ENCODE measurements at places on chromosomes 11 and 22.

DNA sequence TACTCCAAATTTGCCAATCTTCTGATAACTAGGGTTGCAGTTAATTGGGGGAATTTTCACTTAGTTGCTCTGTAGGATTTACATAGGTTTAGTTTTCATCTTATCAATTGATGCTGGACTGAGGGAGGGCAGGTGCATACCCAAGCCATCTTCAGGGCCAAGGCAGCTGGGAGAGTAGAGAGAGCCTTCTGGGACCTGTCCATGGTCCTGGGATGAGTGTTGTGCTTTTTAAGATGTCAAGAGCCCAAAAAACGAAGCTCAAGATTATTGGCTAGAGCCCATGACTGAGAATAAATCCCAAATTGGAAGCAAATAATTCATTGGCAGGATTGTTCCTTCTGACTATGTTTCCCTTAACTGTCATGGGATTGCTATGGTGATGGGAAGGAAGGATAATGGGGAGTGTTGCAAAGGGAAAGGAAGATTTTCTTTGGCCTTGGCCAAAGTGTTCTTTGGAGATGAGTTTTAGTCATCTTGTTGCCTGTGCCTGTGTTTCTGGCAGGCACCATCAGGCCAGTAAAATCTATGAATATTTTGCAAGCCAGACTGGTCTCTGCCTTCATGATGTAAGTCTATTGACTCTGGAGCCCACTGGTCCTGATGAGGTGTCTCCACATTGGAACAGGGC is 4.5 kb downstream of the SLC22A6 start:
- no peak overlapping the region for H3K27ac ChIP-seq
- no peak for DNase-seq
- H3K27me3 ChIP-seq, result no peaks in the 10 kb centered on the region
- H3K4me3 ChIP-seq, result no peak overlapping the region
- H3K36me3 ChIP-seq, result no peaks in the 10 kb centered on the region
- no peaks in the 10 kb centered on the region for H3K4me1 ChIP-seq

DNA sequence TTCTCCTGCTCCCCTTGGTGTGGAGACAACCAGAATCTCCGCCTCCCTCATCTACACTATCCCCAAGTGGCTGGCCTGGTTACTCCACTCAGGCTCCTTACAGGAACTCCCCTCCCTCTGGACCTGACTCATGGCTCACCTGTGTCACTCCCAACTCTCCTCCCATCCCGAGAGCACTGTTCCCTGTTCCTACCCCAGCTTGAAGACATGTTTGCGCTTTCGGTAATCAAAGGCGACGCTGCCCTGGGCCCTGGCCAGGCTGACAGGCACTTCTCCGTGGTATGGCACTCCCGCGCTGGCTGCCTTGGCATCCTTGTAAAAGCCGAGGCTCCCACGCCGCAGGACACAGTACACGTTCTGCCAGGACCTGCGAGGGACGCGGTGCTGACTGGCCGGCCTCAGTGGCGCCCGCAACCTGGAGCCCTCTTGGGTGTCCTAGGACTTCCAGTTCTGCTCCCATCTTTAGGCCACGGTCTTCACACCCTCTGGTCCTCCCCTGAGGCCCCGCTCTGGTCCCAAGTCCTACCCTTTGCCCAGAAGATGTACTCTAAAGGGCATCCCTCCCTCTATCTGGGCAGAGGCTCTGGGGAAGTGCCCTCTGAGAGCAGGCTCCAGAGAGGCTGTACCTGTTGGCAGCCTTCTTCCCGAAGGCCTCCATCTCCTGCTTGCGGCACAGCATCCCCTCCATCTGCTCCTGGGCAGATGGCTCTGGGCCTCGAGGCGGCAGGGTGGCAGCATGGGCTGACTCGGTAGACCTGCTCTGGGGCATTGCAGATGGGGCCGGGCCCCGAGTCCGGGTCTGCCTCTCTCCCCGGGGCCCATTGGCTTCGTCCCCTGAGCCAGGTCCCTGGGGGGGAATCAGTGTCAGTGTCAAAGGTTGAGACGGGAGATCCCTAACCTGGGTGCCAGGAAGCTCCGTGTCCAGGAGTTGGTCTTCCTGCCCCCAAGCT is 9.4 kb upstream of the RBM4B start:
- peak overlapping the region; percentile 51 for H3K27ac ChIP-seq
- peaks cover 5% of the 10 kb centered on the region for H3K4me1 ChIP-seq
- no peak overlapping the region for H3K4me3 ChIP-seq
- H3K27me3 ChIP-seq, result no peaks in the 10 kb centered on the region
- DNase-seq, result no peak

- no peaks in the 10 kb centered on the region for H3K4me1 ChIP-seq
- H3K27me3 ChIP-seq, result no peaks in the 10 kb centered on the region
- no peak overlapping the region for H3K27ac ChIP-seq
- no peak for DNase-seq
- peaks cover 10% of the 10 kb centered on the region for H3K36me3 ChIP-seq
- H3K4me3 ChIP-seq, result no peak overlapping the region
Observed at GRCh38 chr11:103202048-103202651, 92.9 kb downstream of the DYNC2H1 start.

DNA sequence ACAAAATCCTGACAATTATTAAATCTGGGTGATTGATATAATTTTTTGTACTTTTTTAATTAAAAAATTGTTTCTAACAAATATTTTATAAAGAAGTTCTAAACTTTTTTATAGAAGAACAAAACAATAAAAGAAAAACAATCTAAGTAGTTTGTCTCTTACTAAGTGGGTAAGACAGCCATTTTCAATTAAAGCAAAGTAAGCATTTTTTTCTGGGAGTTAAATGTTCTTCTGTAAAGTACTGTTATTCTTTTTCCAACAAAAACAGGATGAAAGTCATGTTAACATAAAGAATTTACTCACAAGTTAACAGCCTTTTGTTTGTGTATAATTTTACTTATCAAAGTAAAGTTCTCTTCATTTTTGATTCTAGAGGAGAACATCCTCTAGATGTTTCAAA is 1029.9 kb downstream of the JRKL start:
- H3K27ac ChIP-seq, result no peak overlapping the region
- no peak overlapping the region for H3K4me3 ChIP-seq

DNA sequence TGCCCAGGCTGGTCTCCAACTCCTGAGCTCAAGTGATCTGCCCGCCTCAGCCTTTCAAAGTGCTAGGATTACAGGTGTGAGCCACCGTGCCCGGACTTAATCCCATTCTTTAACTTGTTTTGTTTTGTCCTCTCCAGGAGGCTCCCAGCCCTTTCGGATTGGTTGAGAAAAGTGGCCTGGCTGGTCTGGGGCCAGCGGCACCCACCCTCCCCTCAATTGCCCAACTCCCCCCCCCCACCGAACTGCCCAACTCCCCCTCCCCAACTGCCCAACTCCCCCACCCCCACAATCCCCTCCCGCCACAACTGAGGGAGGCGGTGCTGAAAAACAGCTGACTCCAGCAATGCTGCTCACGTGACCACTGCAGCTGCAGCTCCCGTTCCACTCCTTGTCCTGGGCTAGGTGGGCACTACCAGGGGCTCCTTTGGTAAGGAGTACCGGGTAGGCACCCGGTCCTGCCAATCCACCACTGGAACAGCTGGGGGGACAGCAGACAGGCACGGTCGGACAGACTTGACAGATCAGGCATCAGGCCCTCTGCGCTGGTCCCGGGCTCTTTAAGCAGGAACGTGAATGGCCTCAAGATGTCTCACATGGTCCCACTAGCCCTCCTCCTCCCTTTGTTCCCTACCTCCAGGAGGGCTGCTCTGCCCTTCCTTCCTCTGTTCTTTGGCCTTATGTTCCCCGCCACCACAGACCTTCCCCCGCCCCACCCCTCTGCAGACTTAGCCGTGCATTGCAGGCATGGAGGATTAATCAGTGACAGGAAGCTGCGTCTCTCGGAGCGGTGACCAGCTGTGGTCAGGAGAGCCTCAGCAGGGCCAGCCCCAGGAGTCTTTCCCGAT is at the start of gene TCN2:
TSS of gene TCN2 (plus strand) at position 720 of the 845 bp plus-strand sequence. CDS start 158 bp downstream, outside the sequence.
- H3K27ac ChIP-seq, result peak within 1 kb of the TSS; percentile 99
- H3K27me3 ChIP-seq, result no peaks in the 10 kb centered on the region
- H3K36me3 ChIP-seq, result peaks cover 18% of the 10 kb centered on the region
- peaks cover 40% of the 10 kb centered on the region for H3K4me1 ChIP-seq

Data from WTC11 (cell line).